ENCODE measurements at places on chromosomes 1 and 21. TPM values are rescaled to one million over a fixed set of nuclear protein-coding genes. Genes with fewer than 3 reads are reported as not detected.

TRAF5 gene
- total RNA-seq, result 14.9 TPM

GPX7 gene
- total RNA-seq, result 9.3 TPM

TIE1 gene
- total RNA-seq, result 51.1 TPM

TRMT13 gene
- total RNA-seq, result 10.6 TPM

TMEM59 gene
- 238 TPM for total RNA-seq

PRRX1 gene
- total RNA-seq, result 29.8 TPM

ARHGEF2 gene
- total RNA-seq, result 130 TPM

KPRP gene
- not detected for total RNA-seq

PAPPA2 gene
- 3.1 TPM for total RNA-seq

DCDC2B gene
- not detected for total RNA-seq

ARHGEF16 gene
- 0.98 TPM for total RNA-seq

VANGL2 gene
- total RNA-seq, result 5.8 TPM

GRCh38 chr1:192787914-192788585 is 20.8 kb upstream of the RGS2 start:
- DNase-seq, result no peak

- no peak for DNase-seq
These were observed 147.3 kb upstream of the CD34 start for GRCh38 chr1:208058267-208058666.

DNA sequence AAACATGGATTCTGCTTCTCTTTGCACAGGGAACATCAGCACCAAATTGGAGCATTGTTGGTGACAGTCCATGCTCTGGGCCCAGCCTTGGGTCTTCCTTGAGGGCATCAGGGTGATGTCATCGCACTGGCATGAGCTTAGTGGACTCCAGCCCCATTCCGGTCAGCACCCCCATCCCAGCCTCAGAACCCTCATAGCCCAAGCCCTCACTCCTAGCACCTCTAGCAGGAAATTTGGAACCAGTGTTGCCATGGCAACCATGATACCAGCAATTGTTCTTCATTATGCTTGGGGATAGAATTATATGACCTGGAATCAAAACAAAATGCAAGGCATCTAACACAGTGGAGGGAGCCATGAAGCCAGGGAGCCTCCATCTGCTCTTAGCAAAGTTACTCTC is 83.1 kb downstream of the VWA5B1 start:
- DNase-seq, result no peak

DNA sequence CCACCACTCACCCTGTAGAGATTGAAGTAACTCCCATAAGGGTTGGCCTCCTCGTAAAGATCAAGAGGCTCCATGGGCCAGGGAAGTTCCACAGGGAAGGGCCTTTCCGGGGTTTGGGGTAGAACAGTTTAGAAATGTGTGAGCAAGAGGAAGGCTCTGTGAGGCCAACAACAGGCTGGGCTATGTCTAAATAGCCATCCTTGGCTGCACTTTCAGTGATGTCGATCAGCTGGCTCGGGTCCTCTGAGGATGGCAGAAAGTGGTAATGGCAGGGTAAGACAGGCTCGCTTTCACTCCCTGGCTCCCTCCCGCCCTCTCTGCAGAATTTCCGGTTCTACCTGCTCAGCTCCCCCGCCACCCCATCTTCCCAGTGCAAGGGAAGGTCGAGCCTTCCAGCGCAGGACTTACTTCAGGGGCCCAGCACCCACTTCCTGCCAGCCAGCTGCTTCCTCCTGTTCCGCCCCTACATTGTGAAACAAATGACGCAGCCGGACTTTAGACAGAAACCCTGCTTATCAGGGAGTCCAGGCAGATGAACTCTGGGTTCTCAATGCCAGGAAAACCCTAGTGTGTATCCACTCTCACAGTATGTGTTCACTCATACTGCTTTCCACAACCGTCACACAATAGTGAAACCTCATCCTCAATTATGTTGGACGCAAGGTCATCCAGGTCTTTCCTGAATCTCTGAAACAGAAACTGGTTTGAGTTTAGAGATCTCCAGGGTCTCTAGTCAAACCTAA is 7.3 kb downstream of the F11R start:
- no peak for DNase-seq

GRCh38 chr1:234620272-234621126 is 10.5 kb upstream of the IRF2BP2 start:
- no peak for DNase-seq

DNA sequence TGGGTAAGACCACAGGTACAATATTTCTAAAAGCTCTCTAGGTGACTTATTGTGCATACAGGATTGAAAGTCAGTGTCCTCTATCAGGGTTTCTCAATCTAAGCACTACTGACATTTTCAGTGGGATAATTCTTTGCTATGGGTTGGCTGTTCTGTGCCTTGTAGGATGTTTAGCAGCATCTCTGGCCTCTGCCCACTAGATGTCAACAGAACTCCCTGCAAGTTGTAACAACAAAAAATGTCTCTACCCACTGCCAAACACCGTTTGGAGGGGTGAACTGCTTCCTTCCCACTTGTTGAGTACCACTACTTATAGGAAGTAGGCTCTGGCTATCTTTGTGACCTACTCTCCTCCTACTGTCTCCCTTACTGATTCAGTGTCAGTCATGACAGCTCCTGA is 90.1 kb upstream of the ZRANB2 start:
- DNase-seq, result no peak

GRCh38 chr1:53128401-53128800 is 14.0 kb downstream of the SLC1A7 start:
- no peak for DNase-seq

DNA sequence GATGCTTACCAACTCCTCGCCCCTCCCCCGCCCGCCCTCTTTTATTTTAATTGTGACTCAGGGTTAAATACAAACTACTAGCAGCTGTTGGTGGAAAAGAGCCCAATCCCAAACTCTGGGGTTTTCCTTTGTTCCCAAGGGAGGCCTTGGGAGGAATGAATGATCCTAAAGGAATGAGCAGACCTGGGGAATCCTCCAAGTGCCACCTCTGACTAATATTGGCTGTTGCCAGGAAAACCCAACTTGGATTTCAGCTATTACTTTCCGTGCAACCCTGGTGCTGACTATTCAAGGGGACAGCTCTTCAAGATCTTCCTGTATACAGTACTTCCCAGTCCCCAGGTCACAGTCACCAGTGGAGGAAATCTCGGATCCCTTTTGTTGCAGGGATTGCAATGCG is 1.3 kb upstream of the S100A10 start:
- no peak for DNase-seq

DNA sequence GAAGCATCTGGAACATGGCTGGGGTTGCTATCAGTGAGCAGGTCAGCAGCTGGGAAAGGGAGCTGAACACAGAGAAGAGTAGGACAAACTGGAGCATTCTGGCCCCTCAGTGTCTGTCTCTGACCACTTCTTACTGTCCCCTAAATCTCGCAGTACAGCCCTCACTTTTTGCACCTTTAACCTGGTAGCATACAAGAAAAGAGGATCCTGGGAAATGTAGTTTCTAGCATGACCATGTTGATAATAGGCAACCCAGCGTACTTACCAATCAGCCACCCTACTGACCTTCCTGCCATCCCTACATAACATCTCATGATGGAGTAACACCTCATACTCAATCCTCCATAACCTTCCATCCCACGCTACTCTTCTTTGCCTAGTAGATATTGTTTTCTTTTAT is 99.1 kb upstream of the RAVER2 start:
- DNase-seq, result no peak

- no peak for DNase-seq
These were observed 152.7 kb downstream of the CHRM3 start for GRCh38 chr1:239539051-239539450.

DNA sequence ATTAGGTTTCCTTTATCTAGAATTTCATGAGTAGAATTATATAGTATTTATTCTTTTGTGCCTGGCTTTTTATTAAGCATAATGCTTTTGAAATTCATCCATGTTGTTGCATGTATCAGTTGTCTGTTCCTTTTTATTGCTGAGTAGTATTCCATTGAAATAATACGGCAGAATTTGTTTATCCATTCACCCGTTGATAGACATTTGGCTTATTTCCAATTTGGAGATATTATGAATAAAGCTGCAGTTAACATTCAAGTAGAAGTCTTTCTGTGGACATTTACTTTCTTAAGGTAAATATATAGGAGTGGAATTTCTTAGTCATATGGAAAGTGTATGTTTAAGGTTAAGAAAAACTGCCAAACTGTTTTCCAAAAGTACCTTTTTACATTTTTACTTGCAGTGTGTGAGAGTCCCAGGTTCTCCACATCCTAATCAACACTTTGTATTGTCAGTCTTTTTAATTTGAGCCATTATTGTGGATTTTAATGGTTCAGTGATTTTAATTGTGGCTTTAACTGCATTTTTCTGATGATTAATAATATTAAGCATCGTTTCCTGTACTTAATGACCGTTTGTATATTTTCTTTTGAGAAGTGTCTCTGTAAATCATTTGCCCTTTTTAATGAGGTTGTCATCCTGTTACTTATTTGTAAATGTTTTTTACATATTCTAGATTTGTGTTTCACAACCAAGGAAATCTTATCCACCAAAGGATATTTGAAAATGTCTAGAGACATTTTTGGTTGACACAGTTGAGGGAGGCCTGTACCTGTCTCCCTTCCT is 22.7 kb downstream of the KCTD3 start:
- no peak for DNase-seq

GRCh38 chr1:63428815-63429214 is 61.4 kb downstream of the ALG6 start:
- DNase-seq, result no peak

GRCh38 chr1:230125640-230126528 is 58.8 kb downstream of the GALNT2 start:
- DNase-seq, result no peak

DNA sequence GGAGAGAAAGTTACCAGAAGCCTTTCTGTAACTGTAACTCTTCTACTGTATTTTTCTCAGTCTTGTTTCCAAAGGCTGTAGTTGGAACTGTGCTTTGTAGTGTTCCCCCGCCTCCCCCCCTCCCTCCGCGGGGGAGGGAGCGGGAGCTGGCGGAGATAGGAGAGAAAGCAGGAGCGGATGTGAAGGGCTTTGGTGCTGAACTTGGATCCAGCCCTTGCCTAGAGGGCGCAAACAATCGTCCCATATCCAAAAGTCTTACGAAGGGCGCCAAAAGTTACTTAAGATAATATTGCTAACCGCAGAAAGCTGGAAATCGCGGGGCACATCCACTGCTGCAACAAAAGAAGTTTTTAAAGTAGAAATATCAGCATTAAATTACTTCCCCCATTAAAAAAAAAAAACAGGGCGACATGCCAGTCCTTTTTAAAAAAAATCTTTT is 2.4 kb upstream of the NFIA start:
- DNase-seq, result peak; percentile 96

- DNase-seq, result no peak
These were observed at the start of gene F5 for GRCh38 chr1:169586395-169587255. Gene F5, minus strand, starts transcription at chr1:169586481. Its CDS starts 95 bp downstream, at chr1:169586386.

- DNase-seq, result no peak
These were observed 88.0 kb upstream of the WLS start for GRCh38 chr1:68320349-68320748.

GRCh38 chr1:118397496-118397859 is 212.4 kb upstream of the SPAG17 start:
- DNase-seq, result no peak

DNA sequence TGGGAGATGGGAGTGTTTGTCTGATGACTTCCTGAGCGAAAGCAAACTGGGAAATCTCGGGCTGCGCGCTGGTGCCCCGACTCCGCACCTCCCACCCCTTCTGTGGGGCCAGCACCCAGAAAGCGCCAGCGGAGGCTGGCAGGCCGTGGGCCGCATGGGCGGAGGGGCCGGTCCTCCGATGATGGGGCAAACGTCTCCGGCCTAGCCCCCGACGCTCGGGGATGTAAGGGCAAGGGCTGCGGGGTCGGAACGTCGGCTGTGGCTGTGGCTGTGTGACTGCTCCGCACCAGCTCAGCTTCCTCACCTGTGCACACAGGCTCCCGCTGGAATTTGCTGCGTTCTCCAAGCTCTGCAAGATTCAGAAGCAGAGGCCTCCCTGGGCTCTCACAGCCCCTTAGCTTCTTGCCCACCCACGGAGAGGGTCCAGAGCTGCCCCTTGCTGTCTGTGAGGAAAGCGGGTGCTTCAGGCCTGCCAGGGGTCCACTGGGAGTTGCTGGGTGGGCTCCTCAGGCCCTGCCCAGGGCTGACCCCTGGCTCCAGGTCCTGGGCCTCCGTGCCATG is 35.0 kb downstream of the COL18A1 start:
- DNase-seq, result no peak

GRCh38 chr1:212595787-212596714 is 12.5 kb upstream of the ATF3 start:
- peak; percentile 37 for DNase-seq

DNA sequence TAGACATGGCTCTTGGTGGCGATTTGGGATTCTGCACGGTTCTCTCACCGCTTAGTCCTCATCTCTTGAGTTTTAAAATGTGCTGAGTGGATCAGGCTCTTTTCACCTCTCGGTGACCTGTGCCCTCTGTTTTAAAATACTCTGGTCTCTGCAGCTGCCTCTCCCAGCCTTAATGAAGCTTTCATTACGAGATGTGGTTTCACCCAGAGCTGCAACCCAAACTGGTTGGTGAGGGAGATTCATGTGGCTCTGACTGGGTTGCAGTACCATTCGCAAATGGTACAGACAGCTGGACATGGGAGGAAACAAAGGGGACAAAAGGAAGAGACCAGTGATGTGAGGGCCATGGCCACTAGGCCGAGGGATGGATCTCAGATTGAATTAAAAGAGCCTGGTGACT is 258.9 kb downstream of the ASTN1 start:
- no peak for DNase-seq

DNA sequence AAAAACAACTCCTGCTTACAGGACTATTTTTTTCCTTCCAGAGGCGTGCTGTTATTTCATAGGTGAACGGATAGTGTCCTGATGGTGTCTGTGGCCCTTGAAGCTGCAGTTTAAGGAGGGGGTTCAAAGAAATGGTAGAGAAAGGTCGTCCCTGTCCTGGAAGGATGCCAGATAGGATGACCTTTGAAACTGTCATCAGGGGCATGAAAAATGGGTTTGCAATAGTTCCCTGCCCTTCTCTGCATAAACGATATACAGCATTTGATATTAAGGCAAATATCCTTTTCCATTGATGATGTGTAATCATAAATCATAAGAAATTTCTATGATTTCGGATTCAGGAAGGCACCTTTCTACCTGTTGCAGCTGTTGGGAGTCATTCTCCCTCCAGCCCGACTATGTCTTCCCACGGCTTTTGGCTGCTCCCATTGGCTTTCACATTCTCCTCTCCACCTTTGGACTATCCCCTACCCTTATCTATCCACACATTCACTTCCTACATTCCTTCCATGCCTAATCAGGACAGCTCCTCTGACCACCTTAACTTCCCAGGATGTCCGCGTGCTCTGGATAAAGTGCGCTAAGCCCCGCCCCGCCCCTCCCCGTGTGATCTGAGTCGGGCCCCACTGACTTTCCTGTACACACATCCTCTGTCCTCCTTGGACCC is 209.8 kb downstream of the DISC1 start:
- DNase-seq, result no peak

- DNase-seq, result no peak
These were observed 9.5 kb upstream of the BCAR3 start for GRCh38 chr1:93690921-93691789.

GRCh38 chr1:109617291-109617801 is 2.1 kb downstream of the GNAT2 start:
- DNase-seq, result peak; percentile 88

GRCh38 chr1:179786815-179787685 is 44.0 kb downstream of the FAM163A start:
- no peak for DNase-seq

Data from esophagus muscularis mucosa (tissue), 4 donors.